ENCODE measurements at places on chromosomes 7 and 10.
A peak's percentile ranks its signal among the peaks of the same experiment; 100 is the strongest.

DNA sequence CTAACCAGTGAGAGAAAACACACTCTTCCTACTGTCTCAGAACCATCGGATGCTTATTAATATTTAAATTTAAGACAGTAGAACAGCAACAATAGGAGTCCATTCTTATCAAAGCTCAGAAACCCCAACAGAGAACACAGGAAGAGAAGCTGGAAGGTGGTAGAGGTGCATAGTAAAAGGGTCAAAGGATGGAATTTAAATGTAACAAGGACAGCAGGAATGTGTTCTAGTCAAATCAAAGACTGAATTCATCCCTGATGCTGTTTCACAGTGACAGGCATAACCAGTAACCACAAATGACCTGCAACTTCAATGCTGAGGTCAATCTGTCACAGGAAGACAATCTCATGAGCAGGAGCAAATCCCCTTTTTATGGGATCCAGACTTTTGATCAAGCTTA is 1259.7 kb downstream of the XPNPEP1 start:
- DNase-seq = no peak

GRCh38 chr10:78560341-78560688 is 508.5 kb upstream of the ZMIZ1 start:
- no peak for DNase-seq

DNA sequence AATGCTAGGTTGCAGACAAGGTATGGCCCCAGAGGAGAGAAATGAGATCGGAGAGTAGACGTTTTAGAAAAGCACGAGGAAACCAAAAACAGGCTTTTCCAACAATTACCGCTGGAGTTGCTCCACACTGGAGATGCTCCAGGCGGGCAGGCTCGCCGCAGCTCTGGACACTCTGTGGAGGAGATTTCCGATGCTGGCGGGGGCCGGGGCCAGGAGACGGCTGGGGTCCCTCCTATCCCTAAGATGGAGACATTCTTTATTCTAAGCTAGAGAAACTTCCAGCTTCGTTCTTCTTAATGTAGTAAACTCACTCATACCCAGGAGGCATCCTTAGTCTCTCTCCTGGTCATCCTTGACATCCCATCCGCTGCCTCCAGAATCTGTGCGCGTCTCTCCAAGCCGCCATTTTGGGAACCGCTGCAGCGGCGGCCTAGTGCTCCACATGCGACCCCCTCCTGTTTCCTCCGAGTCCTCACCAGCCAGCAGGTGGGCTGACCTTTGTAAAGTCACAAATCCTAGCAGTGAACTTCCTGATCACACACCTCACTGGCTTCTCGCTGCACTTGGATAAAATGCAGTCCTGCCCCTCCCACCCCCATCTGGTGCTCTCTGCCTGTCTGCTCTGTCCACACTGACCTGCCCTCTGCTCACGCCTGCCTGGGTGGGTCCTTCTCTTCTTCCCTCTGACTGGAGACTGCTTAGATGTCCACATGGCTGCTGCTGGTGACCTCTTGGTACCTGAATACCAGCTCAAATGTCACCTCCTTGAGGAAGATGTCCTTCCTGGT is 11.9 kb downstream of the PYROXD2 start:
- no peak for DNase-seq

DNA sequence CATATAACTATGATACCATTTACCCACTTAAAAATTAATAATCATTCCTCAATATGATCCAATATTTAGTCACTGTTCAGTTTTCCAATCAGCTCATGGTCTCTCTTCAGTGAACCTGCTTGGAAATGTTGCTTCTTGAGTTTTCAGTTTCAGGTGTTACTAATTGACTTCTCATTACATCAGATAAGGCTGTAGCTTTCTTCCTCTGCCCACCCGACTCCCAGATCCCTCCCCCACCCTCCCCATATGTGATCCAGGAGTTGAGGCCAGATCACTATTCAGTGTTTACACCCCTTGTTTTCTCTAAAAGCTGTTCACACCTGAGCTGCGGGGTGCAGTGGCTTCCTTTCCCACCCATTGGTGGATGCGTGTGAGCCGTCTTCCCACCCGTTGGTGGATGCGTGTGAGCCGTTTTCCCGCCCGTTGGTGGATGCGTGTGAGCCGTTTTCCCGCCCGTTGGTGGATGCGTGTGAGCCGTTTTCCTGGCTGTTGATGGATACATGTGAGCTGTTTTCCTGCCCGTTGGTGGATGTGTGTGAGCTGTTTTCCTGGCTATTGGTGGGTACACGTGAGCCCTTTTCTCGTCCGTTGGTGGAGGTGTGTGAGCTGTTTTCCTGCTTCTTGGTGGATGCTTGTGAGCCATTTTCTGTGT is 3.2 kb upstream of the MTG1 start:
- DNase-seq = no peak

- DNase-seq = no peak
Observed at GRCh38 chr7:8436965-8437364, 3.6 kb downstream of the NXPH1 start.

GRCh38 chr7:12162415-12163113 is 48.5 kb upstream of the TMEM106B start:
- DNase-seq = peak; percentile 11

- DNase-seq = no peak
Observed at GRCh38 chr7:131502810-131503508, 53.5 kb downstream of the PODXL start.

DNA sequence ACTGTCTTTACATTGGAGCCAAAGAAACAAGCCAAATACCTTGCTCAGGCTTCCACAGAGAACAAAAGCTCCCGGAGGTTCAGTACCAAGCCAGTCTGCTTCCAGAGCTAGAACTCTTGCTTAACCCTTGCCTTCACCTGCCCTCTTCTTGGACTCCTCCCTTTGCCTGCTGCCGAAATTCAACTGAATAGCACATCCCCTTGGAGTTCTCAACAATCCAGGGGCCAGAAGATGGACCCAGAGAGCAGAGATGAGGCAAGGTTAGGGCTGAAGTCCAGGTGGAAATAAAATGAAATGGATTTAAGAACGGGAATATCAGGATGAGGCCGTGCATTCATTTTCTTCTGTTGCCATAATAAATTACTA is 876 bp upstream of the PIK3AP1 start:
- no peak for DNase-seq

DNA sequence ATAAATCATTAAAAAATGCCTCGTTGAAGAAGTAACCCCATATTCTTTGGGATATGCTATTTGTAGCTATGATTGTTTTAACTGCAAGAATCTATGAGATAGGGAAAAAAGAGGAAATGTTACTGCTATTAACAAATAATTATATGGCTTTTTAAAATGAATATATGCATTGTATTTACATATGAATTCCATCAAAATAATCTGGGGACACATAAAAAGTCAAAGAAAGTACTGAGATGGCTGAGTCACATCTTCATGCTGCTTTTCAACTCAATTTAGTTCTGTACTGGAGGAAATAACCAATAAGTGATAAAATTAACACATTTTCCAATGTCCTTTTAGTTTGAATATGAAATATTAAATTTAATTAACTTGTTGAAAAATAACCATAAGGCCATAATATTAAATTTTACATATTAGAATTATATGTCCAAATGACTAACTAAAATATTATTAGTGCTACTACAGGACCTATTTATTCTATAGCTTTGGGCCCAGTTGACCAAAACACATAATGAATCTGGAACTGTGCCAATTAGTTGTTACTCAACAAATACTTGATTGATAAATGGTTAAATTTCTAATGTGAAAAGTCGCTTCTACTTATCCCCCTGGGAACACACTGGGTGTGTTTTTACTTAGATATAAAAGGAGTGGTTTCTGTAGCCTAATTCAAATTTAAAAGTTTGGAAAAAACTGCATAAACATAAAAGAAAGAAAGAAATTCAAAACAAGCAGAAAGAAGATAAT is 214.6 kb upstream of the PFKP start:
- DNase-seq = no peak

All from AG04450 (cell line).